Stomach (tissue), 19 donors: ENCODE measurements at places on chromosomes 7 and 10. TPM values are rescaled to one million over a fixed set of nuclear protein-coding genes. Genes with fewer than 3 reads are reported as not detected.

Gene OGDH
- polyA plus RNA-seq = 19.8 TPM

Gene SORCS1
- 0.78 TPM for polyA plus RNA-seq

Gene TMEM229A
- 0.61 TPM for polyA plus RNA-seq

Gene SPDYE11
- not detected for polyA plus RNA-seq

Gene COMTD1
- polyA plus RNA-seq = 119 TPM

Gene PHYHIPL
- 0.61 TPM for polyA plus RNA-seq

Gene MYL10
- polyA plus RNA-seq = not detected

Gene PNLIPRP3
- polyA plus RNA-seq = 0.46 TPM

Gene VPS26A
- polyA plus RNA-seq = 27.9 TPM

Gene TBC1D12
- polyA plus RNA-seq = 5.4 TPM

Gene PTPN20
- 1.4 TPM for polyA plus RNA-seq

Gene CYP26C1
- not detected for polyA plus RNA-seq

Gene AOAH
- polyA plus RNA-seq = 1.6 TPM

Gene SLC26A3
- polyA plus RNA-seq = 0.10 TPM

Gene AGR3
- polyA plus RNA-seq = 70.4 TPM

Gene MTPN
- 60.9 TPM for polyA plus RNA-seq

Gene CYP3A4
- polyA plus RNA-seq = 0.31 TPM

Gene PDIA4
- 55.0 TPM for polyA plus RNA-seq

Gene GOLGA7B
- 0.93 TPM for polyA plus RNA-seq

Gene OIT3
- 0.05 TPM for polyA plus RNA-seq

Gene TRRAP
- 6.0 TPM for polyA plus RNA-seq

Gene HILPDA
- 8.1 TPM for polyA plus RNA-seq

Gene POLR3A
- polyA plus RNA-seq = 2.4 TPM

Gene PRTFDC1
- polyA plus RNA-seq = 14.1 TPM

Gene LRGUK
- not detected for polyA plus RNA-seq

Gene PLPP4
- not detected for polyA plus RNA-seq

Gene GRK5
- 10.9 TPM for polyA plus RNA-seq

Gene POMZP3
- 5.0 TPM for polyA plus RNA-seq

Gene SPDYE2
- polyA plus RNA-seq = not detected

Gene GJD4
- not detected for polyA plus RNA-seq

Gene GIMAP4
- 12.2 TPM for polyA plus RNA-seq

Gene PLXNA4
- 0.98 TPM for polyA plus RNA-seq

Gene SH2D4B
- not detected for polyA plus RNA-seq

Gene PRR15
- 10.6 TPM for polyA plus RNA-seq
